ENCODE measurements at places on chromosomes 16 and 17.
A peak's percentile ranks its signal among the peaks of the same experiment; 100 is the strongest.

GRCh38 chr17:395179-395578 is 42.6 kb upstream of the RPH3AL start:
- DNase-seq: no peak

- peak; percentile 79 for DNase-seq
Observed at GRCh38 chr17:3511852-3512504, 36.2 kb downstream of the ASPA start.

DNA sequence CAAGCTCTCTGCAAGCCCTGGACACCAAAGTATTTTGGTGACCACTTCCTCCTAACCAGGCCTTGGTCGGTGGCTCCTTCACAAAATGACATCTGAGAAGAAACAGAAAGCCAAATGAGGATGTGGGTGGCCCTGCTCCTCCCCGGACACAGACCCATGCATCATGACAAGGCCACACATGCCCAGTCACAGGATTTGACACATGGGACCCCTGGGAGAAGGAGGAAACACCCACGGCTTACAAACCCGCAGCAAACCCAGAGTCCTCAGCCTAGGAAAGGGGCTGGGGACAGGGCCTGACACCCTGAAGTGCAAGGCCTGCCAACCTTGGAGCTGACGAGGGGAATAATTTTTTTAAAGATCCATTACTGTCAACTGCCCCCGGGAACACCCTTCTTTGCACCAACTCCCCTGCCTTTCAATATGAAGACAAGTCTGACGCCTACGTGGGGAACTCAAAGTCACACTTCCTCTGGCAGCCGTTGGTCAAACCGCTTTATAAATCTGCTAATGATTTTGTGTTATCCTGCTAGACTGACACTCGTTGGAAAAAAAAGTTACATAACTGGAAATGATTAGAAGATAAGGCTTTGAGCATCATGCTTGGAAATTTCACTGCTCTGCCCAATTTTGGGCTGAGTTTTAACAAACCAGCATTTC is 41.3 kb downstream of the GAS7 start:
- DNase-seq: peak; percentile 35

GRCh38 chr17:75410141-75410540 is 4.7 kb upstream of the GRB2 start:
- no peak for DNase-seq

- peak; percentile 67 for DNase-seq
Observed at GRCh38 chr17:43846221-43846712, 709 bp upstream of the CD300LG start.

DNA sequence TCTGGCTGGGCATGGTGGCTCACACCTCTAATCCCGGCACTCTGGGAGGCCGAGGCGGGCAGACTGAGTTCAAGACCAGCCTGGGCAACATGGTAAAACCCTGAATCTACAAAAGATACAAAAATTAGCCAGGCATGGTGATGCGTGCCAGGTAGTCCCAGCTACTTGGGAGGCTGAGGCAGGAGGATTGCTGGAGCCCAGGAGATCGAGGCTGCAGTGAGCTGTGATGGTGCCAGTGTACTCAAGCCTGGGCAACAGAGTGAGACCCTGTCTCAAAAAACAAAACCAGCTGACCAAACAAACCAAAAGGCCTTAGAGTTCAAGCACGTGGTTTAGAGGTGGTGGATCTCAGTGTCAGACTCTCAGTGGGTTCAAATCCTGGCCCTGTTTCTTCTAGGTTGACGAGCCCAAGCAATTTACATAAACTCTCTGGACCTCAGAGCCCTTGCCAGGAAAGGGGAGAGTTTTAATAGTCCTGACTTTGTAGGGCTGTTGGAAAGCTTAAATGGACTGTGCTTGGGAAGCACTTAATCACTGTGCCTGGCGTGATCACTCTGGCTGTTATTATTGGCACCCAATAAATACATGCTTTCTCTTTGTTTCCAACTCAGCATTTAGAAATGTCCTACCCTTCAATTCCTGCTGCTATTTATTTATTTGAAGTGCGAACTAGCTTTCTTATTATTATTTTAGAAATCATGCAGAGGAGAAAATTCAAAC is 44.7 kb downstream of the ABCC1 start:
- no peak for DNase-seq

- DNase-seq: no peak
Observed at GRCh38 chr16:71373073-71373472, 14.6 kb downstream of the CALB2 start.

- peak; percentile 11 for DNase-seq
Observed at GRCh38 chr17:32551186-32551955, 64.6 kb downstream of the CDK5R1 start.

DNA sequence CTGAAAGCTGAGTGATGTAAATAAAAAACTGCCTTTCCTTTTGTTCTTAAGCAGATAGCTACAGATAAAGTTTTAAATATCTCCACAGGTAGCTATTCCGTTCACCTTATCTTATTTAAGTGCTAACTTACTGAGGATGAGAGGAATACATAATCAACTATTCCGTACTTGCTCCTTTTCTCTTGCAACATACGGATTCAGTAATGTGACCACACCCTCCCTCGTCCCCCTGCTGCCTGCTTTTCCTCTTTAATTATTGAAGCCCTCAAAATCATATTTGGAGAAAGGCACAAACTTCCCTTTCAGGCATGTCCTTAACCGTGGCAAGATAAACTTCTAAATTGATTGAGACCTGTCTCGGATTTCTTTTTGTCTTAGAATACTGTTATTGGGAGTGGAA is 101.4 kb downstream of the MAP2K4 start:
- no peak for DNase-seq

DNA sequence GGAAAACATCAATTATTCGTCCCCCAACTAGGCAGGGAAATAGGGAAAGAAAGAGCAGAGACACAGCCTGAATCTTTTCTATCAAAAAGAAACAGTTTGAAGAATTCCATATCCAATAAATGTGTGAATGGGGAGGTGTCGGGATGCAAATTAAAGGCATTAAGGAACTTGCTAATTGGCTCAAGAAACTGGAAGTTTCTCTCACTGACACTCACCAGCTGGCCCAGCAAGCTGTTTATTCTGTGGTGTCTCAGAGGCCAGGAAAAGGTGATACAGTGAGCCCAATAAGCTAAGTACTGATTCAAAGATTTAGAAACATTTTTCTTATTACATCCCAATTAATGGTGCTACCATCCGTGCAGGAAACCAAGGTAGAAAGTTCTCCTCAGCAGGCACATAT is 104.4 kb upstream of the CLEC3A start:
- DNase-seq: no peak

GRCh38 chr16:13393816-13394215 is 492.4 kb downstream of the SHISA9 start:
- DNase-seq: no peak

DNA sequence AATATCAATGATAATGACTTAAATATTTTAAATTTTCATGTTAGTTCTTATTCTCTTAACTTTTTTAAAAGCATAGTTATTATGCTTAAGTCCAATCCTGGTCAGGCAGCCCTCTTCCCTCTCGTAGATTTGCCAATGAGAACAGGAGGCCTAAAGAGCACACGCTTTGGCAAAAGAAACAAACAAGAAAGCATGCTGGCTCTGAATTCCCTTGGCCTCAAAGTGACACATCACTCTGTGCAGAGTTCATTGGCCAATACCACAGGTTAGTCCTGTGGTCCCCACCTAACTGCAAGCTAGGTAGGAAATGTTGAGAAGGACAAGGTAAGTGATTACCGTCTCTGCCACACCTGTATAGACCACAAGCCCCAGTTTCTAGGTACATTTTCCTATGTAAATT is 61.5 kb downstream of the MYO1D start:
- peak; percentile 48 for DNase-seq

DNA sequence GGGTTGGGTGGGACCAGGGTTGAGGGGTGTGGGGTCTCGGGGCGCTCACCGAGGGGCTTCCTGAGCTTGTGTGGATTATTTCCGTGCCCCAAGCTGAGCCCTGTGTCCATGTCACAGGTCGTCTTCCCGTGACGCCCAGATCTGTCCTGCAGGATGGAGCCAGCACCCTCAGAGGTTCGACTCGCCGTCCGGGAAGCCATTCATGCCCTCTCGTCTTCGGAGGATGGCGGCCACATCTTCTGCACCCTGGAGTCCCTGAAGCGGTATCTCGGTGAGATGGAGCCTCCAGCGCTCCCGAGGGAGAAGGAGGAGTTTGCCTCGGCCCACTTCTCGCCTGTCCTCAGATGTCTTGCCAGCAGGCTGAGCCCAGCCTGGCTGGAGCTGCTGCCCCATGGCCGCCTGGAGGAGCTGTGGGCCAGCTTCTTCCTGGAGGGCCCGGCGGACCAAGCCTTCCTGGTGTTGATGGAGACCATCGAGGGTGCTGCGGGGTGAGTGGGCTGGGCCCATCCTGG is 1.0 kb downstream of the TELO2 start:
- peak; percentile 59 for DNase-seq

Data from trophoblast cell (in vitro differentiated cells and primary cell).